ENCODE measurements at places on chromosomes 6 and 20.

DNA sequence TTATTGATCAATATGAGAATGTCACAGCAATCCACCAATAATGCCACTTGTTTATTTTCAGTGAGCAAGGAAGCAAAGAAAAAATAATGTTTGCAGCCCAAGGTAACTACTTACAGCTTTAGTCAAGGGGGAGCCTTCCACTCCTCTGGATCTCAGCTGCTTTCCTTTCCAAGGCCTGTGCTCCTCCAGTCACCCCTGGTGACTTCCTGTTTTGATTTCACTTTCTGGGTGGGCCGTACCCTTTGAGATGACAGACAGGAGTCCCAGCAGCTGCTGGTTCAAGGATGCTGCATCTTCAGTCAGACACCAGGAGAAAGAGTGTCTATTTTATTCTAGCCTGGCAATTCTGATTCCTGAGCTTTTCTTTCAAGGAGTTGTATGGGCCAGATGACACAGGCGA lies 5.6 kb upstream of the VNN2 start:
- no peak for DNase-seq

DNA sequence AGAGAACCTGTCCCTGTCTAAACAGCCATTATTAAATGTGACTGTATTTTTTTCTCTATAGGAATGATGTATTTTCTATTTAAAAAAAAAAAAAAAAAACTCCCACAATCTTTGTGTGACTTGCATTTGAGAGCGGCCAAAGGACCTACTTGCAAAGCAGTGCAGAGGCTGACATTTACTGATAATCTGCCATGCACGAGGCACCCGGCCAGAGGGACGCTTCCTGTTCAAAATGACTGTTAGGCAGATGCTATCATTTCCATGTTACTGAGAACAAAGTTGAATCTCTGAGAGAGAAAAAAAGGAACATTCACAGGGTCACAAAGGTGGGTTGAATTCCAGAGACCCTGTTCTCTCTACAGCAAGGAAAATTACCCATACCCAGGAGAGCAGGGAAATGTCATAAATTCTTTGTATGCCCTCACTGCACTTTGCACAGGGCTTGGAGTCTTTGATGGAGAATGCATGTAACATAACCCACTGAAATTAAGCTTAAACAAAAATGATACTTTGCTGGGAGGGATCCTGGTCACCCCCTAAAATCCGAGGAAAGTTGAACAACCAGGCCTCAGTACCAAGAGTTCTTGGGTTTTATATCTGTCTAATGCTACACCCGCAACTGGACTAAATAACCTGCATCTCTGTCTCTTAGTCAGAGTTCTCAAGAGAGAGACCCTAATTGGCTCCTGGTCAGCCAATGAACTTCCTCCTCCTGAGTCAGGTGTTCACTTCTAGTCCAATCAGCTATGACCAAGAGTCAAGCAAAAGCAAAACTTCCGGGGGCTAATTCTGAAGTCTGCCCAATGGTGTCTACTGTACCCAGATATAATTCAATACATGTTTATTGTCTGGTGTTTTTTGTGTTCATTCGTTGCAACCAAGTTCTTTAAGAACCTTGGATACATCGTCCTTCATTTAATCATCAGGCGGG lies 61.2 kb downstream of the GCLC start:
- no peak for DNase-seq

DNA sequence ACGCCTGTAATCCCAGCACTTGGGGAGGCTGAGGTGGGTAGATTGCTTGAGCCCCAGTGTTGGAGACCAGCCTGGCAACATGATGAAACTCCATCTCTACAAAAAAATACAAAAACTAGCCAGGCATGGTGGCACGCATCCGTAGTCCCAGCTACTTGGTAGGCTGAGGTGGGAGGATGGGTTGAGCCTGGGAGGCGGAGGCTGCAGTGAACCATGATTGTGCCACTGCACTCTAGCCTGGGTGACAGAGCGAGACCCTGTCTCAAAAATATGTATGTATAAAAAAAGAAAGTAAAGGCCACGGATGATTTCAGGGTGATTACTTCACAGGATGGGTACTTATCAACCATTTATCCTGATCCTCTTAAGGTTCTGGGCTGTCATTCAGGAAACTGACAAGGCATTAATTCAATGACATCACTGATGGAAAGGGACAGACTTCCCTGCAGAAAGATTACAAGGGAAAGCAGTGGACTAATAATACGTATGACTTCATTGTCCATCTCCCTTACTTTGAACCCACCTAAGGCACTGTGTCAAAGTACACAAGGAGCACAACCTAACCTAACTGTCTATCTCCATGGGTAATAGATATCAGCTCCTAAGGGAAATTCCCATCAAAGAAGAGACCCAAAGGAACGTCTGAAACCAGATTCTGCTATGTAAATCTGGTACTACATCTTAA lies 61.2 kb downstream of the ZMYND8 start:
- no peak for DNase-seq

DNA sequence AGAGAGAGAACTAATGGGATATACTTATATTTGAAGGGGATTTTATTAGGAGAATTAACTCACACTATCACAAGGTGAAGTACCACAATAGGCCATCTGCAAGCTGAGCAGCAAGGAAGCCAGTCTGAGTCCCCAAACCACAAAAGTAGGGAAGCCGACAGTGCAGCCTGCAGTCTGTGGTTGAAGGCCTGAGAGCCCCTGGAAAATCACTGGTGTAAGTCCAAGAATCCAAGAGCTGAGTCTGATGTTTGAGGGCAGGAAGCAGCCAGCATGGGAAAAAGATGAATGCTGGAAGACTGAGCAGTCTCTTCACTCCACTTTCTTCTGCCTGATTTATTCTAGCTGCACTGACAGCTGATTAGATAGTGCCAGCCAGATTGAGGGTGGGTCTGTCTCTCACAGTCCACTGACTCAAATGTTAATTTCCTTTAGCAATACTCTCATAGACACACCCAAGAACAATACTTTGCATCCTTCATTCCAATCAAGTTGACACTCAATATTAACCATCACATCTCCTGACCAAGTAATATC lies 823.9 kb downstream of the PHF3 start:
- no peak for DNase-seq

- DNase-seq: no peak
These were observed 773.2 kb downstream of the FRK start for GRCh38 chr6:115287467-115287866.

DNA sequence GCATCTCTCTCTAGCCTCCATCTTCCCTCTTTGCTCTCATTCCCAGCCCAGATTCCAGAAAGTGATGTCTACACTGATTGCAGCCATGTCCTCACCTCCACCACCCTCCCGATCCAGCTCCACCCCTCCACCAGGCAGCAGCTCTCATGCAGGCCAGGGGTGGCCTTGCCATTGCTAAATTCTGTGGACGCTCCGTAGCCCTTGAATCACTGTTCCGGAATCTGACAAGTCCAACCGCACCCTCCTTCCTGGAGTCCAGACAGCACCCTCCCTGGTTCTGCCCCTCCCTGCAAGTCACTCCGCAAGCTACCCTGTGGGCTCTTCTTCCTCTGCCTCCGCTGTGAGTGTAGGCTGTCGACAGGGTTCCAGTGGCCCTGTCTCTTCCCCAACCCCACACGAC lies 26.2 kb downstream of the TNXB start:
- peak; percentile 75 for DNase-seq

DNA sequence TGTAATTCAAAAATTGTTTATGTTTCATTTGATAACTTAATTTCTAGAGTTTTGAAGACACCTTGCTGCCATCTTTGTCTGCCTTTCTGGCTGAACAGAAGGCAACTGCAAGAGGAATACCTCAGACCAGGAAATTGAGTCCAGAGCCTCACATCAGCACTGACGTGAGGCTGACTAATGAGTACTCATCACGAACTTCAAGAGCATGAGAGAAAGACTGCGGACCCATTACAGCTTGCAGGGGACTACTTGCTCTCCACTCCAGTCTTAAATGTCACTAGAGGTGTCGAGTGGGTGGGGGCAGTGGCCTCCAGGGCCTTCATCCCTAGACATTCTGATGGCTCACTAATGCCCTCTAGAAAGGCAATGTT lies 109.5 kb upstream of the SSTR4 start:
- DNase-seq: peak; percentile 26

- no peak for DNase-seq
These were observed 51.3 kb downstream of the ATRN start for GRCh38 chr20:3521852-3522740.

GRCh38 chr20:49516916-49517804 lies 34.7 kb upstream of the KCNB1 start:
- DNase-seq: no peak

DNA sequence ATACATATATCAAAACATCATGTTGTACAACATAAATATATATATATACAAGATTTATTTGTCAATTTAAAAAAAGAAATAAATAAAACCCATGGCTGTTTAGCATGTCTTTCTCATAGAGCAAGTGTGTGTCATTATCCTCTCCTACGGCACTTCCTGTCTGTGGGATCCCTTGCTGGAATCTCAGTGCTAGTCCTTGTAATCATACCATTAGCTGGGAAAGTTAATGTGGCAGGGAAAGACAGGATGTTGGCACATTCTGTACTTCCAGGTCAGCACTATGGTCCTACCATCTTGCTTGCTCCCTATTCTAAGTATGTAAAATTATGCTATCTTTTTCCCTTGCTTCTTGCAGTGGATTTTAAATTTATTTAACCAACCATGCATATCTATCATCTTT lies 9.5 kb upstream of the SLC17A3 start:
- DNase-seq: no peak

DNA sequence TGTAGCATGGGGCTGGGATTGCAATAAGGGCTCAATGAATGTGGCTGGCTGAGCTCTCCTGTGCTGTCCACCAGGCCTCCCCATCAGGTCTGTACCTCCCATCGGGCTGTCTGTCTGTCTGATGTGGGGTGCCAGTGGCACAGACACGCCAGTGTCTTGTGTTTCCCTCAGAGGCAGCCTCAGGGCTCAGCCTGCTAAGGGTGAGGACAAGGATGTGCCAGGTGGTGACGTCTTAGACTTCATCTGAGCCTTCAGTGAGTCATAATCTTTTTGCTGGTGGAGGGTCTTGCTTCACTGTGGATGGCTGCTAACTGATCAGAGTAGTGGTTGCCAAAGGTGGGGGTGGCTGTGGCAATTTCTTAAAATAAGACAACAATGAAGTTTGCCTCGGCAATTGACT lies 194.7 kb downstream of the NRN1 start:
- no peak for DNase-seq

- DNase-seq: no peak
These were observed 28.8 kb downstream of the MYT1 start for GRCh38 chr20:64193058-64193457.

DNA sequence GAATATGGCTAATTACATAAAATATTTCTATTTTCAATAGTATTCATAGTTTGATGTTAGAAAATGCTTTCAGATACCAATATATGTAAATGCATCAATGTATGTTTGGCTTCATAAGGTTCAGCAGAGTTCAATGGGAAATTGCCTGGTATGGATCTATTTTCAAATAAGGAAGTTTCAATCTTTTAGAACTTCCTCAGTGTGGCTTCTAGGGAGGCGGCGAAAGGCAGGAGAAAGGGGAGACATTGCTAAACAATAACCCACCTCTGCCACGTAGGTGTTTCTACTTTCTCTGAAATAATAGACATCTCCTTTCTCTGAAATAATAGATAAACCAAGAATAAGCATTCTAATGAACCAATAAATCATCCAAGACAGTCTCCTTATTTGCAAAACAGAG lies 237.7 kb upstream of the RAB32 start:
- DNase-seq: no peak

- peak; percentile 64 for DNase-seq
These were observed 169.3 kb upstream of the ZNF337 start for GRCh38 chr20:25865715-25866656.

Measured in fibroblast of skin of right quadriceps (primary cell).